Activated CD4-positive, alpha-beta T cell treated with anti-CD3 and anti-CD28 coated beads, Interleukin-2, amount 10 ng/mL, durations not matched to agents 24 days and 14 days (primary cell): ENCODE measurements at places on chromosomes 4 and X. TPM values are rescaled to one million over a fixed set of nuclear protein-coding genes. Genes with fewer than 3 reads are reported as not detected.
A peak's percentile ranks its signal among the peaks of the same experiment; 100 is the strongest.

GRCh38 chr4:182091128-182091527, 152.1 kb upstream of the TENM3 start:
- no peak overlapping the region for H3K27ac ChIP-seq
- H3K4me3 ChIP-seq, result no peak overlapping the region
- no peak for DNase-seq
- no peaks in the 10 kb centered on the region for H3K4me1 ChIP-seq
- H3K27me3 ChIP-seq, result no peaks in the 10 kb centered on the region

DNA sequence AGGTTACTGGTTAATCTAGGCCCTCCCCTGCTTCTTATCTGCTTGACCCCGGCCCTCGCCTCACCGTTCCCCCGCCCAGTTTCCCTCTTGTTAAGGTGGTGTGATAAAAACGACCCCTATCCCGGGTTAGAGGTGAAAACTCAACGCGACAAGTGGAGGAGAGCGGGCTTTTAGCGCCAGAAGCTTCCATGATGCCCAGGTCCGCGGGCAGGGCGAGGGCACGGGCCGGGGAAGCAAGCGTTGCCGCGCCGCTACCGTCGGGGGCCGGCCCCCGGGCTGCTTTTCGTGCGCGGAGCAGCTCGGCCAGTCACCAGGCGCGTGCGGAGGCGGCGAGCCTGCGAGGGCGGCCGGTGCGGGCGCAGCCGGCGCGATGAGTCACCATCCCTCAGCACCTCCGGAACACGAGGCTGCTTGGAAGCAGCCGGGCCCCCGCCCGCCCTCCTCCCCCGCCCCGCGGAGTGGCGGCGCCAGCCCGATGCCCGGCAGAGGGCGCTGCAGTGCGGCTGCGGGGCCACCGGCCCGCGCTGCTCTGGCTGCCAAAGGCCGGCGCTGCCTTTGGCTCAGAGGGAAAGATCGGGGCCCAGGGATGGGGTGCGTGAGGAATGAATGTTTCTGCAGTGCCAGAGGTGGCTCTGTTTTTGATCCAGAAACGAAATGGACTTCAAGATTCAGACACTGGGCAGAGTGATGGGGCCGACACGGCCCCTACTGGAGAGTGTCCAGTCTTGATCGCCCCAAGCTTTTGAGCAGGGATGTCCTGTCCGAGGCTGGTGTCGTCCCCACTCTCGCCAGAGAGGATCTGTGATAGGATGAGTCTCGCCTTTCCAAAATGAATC, 107.8 kb downstream of the NHSL2 start:
- no peak overlapping the region for H3K27ac ChIP-seq
- H3K4me3 ChIP-seq, result peak overlapping the region; percentile 37
- peaks cover 8% of the 10 kb centered on the region for H3K4me1 ChIP-seq
- no peaks in the 10 kb centered on the region for H3K36me3 ChIP-seq

DNA sequence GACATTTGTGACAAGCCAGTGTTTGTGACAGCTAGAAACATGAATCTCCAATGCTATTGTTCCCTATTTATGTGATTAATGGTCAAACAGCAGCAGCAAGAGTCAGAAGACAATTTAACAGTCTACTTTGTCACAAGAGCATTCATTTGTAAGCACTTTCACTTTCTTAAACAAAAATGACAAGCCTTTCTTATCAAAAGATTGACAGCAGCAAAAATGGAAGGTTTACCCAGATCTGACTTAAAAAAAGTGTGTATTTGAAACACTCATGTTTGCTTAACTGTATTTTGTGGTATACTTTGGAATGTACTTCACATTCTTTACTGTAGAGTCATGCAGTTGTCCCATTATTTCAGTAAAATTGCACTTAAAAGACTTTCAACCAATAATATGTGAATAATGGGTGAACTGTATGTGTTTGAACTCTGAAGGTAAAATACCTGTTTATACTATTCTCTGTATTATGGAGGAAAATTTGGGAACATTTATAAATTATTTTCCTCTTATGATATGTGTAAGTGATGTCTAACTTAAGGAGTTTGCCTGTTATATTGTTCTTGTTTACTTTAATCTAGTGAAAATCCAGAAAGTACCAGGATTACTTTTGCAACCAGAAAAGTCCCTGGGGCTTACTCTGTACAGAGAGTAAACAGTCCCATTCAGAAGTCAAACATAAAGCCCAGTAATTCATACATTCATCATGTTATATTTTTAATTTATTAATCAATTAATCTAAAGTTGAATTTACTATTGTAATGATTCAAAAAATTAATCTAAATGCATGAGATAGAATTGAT, 314.9 kb upstream of the TRAM1L1 start:
- H3K27me3 ChIP-seq, result no peaks in the 10 kb centered on the region
- H3K4me3 ChIP-seq, result no peak overlapping the region
- no peak overlapping the region for H3K27ac ChIP-seq
- H3K36me3 ChIP-seq, result no peaks in the 10 kb centered on the region
- H3K4me1 ChIP-seq, result no peaks in the 10 kb centered on the region

- H3K27me3 ChIP-seq, result no peaks in the 10 kb centered on the region
- H3K36me3 ChIP-seq, result no peaks in the 10 kb centered on the region
- H3K4me1 ChIP-seq, result no peaks in the 10 kb centered on the region
- no peak for DNase-seq
Observed at GRCh38 chr4:36786519-36786918, 458.0 kb upstream of the NWD2 start.

GRCh38 chr4:113646442-113646822, 115.1 kb downstream of the CAMK2D start:
- no peaks in the 10 kb centered on the region for H3K27me3 ChIP-seq
- peaks cover 22% of the 10 kb centered on the region for H3K4me1 ChIP-seq
- H3K4me3 ChIP-seq, result no peak overlapping the region
- peaks cover 37% of the 10 kb centered on the region for H3K36me3 ChIP-seq
- no peak overlapping the region for H3K27ac ChIP-seq

- no peaks in the 10 kb centered on the region for H3K27me3 ChIP-seq
- H3K4me3 ChIP-seq, result no peak overlapping the region
- H3K36me3 ChIP-seq, result no peaks in the 10 kb centered on the region
Observed at GRCh38 chr4:173189117-173189693, 20.6 kb downstream of the GALNT7 start.

GRCh38 chr4:125243789-125244397, 70.9 kb upstream of the FAT4 start:
- H3K27ac ChIP-seq, result no peak overlapping the region
- H3K4me1 ChIP-seq, result no peaks in the 10 kb centered on the region
- DNase-seq, result no peak
- H3K4me3 ChIP-seq, result no peak overlapping the region
- no peaks in the 10 kb centered on the region for H3K36me3 ChIP-seq

- peaks cover under 1% of the 10 kb centered on the region for H3K27me3 ChIP-seq
- H3K4me1 ChIP-seq, result peaks cover 4% of the 10 kb centered on the region
- peak overlapping the region; percentile 59 for H3K27ac ChIP-seq
Observed at GRCh38 chr4:70640192-70640591, 11.6 kb downstream of the ENAM start.

DNA sequence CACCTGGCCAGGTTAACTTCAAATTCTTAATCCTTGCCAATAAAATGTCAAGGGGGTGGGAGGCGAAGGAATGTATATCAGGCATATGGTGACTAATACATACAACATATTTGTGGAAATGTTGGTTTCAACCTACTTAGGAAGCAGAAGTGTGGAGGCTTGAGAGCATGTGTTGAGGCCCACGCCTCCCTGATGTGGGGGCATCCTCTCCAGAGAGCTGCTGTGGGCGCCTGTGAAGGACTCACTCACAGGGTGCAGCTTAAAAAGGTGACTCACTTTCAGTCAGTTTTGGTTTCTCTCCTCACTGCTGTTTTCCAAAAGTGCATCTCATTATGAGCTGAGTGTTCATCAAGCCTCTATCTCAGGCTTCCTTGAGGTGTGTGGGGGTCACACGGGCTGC, 27.5 kb downstream of the LNX1 start:
- no peaks in the 10 kb centered on the region for H3K27me3 ChIP-seq
- no peaks in the 10 kb centered on the region for H3K36me3 ChIP-seq
- H3K27ac ChIP-seq, result no peak overlapping the region
- no peak overlapping the region for H3K4me3 ChIP-seq

DNA sequence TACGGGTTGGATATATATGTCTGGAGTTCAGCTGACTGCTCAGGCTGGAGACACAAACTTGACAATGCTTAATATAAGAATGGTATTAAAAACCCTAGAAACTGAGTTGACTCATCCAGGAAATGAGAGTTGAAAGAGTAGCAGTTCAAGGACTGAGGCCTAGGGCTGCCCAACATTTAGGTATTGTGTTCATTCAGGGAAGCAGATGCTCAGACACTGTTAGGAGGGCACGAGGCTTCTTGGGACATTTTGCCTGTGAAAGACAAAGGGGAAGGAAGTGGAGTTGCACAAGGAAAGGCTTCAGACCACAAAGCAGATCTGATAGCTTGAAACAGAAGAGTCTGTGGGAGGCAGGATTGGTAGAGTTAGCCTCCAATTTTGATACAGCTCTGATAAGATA, 52.0 kb upstream of the HS3ST1 start:
- H3K27ac ChIP-seq, result no peak overlapping the region
- peaks cover 3% of the 10 kb centered on the region for H3K27me3 ChIP-seq
- H3K4me1 ChIP-seq, result peaks cover 10% of the 10 kb centered on the region

DNA sequence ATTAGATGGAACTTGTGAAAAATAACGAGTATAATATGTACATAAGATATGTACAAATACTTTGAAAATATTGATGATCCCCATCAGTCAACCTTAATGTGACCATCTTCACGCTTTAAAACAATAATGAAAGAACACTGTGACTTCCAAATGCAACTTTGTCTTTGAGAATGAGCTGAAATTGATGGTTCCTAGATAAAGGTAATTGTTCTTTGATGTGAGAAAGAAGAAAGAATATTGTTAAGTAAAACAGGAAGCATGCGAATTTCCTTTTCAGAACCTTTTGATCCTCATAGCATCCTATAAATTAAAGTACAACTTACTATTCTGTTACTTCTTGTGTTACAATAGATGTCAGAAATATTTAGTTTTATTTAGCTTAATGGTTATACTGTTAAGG, 22.2 kb downstream of the IL2 start:
- H3K4me3 ChIP-seq, result no peak overlapping the region
- H3K27me3 ChIP-seq, result no peaks in the 10 kb centered on the region
- peaks cover 7% of the 10 kb centered on the region for H3K4me1 ChIP-seq
- H3K27ac ChIP-seq, result no peak overlapping the region

DNA sequence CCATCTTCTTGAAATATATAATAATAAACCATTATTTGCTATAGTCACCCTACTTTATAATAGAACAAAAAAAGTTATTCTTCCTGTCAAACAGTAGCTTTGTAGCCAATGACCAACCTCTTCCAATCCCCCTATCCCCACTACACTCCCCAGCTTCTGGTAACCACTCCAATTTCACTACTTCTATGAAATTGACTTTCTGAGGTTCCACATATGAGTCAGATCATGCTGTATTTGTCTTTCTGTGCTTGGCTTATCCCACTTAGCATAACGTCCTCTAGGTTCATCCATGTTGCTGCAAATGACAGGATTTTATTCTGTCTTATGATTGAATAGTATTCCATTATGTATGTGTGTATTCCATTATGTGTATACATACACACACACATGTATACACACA, 809.7 kb upstream of the NDST4 start:
- no peak overlapping the region for H3K4me3 ChIP-seq
- no peak for DNase-seq
- H3K36me3 ChIP-seq, result no peaks in the 10 kb centered on the region
- no peak overlapping the region for H3K27ac ChIP-seq

GRCh38 chr4:123649645-123650391, 253.2 kb downstream of the SPRY1 start:
- no peak overlapping the region for H3K27ac ChIP-seq
- H3K4me3 ChIP-seq, result no peak overlapping the region
- peaks cover 4% of the 10 kb centered on the region for H3K27me3 ChIP-seq
- no peak for DNase-seq

GRCh38 chr4:139912445-139912844, 241.5 kb downstream of the MAML3 start:
- H3K4me3 ChIP-seq, result no peak overlapping the region
- no peaks in the 10 kb centered on the region for H3K36me3 ChIP-seq
- H3K27me3 ChIP-seq, result peaks cover 21% of the 10 kb centered on the region
- no peak for DNase-seq

- H3K27me3 ChIP-seq, result peaks cover 90% of the 10 kb centered on the region
- H3K4me1 ChIP-seq, result peaks cover 11% of the 10 kb centered on the region
- H3K27ac ChIP-seq, result no peak overlapping the region
- H3K4me3 ChIP-seq, result peak overlapping the region; percentile 74
- peaks cover 9% of the 10 kb centered on the region for H3K36me3 ChIP-seq
Observed at GRCh38 chr4:173508386-173509035, 21.5 kb downstream of the HAND2 start.

DNA sequence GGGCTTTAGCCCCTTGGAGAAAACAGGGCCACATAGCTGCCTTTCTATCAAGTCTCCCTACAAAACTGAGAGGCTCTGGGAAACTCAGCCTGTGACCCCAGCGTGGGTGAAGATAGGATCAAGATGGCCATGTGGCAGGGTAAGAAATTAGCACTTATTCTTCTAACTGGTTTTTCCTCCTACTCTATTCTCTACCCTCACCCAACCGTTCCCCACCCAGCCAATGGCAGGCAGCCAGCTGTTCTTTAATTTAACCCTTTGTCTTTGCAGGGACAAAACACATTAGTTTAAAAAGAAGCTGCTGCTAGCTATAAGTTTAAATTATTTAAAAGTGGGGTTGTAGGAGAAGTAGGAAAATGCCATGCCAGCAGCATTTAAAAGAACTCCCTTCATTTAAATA, 2.8 kb downstream of the CLCN5 start:
- no peak for DNase-seq
- no peaks in the 10 kb centered on the region for H3K27me3 ChIP-seq
- no peak overlapping the region for H3K4me3 ChIP-seq
- H3K4me1 ChIP-seq, result peaks cover 6% of the 10 kb centered on the region

DNA sequence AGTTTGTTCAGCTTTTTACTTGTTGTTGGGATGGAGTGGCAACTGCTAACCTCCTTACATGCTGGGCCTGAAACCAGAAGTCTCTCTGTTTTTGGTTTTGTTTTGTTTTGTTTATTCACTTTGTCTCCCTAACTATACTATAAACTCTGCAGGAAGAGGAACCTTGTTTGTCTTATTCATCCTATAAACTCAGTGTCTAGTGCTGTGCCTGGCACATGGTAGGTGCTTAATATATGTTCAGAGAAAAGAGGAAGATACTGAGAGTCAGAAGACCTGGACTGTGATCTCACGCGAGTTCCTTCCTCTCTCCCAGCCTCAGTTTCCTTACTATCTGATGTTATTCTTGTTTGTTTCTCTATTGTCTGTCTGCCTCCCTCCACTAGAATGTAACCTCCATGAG, 71.3 kb downstream of the PRPS1 start:
- no peaks in the 10 kb centered on the region for H3K36me3 ChIP-seq
- peaks cover 2% of the 10 kb centered on the region for H3K27me3 ChIP-seq
- no peak for DNase-seq
- peaks cover 10% of the 10 kb centered on the region for H3K4me1 ChIP-seq

- no peaks in the 10 kb centered on the region for H3K27me3 ChIP-seq
- DNase-seq, result no peak
- H3K27ac ChIP-seq, result no peak overlapping the region
Observed at GRCh38 chr4:51907006-51907669, 64.2 kb downstream of the DCUN1D4 start.

GRCh38 chr4:112402098-112402497, 104.9 kb downstream of the ALPK1 start:
- H3K4me3 ChIP-seq, result no peak overlapping the region
- H3K27ac ChIP-seq, result no peak overlapping the region
- peaks cover 12% of the 10 kb centered on the region for H3K36me3 ChIP-seq
- no peak for DNase-seq
- H3K27me3 ChIP-seq, result no peaks in the 10 kb centered on the region

GRCh38 chr4:8528713-8529112, 51.5 kb upstream of the GPR78 start:
- H3K4me1 ChIP-seq, result peaks cover 1% of the 10 kb centered on the region
- H3K27ac ChIP-seq, result no peak overlapping the region

Gene NAT8L
- 7.3 and 7.7 TPM in 2 replicates for total RNA-seq

Gene EMD
- 91.7 and 92.8 TPM in 2 replicates for total RNA-seq

Gene TCP11X2
- not detected in 2 replicates for total RNA-seq

Gene UGT8
- 0.12 TPM in 1 of 2 replicates, not detected in the other for total RNA-seq

Gene PAGE2B
- 0.45 TPM in 1 of 2 replicates, not detected in the other for total RNA-seq

Gene FRAS1
- not detected in 2 replicates for total RNA-seq

Gene MAGEA2B
- not detected in 2 replicates for total RNA-seq
